DMS 273 treated with DMSO at 0.1 percent for 48 hours (cell line): ENCODE measurements at places on chromosomes 5 and 9.

GRCh38 chr9:76620996-76621395, 143.2 kb upstream of the PCA3 start:
- DNase-seq, result no peak

DNA sequence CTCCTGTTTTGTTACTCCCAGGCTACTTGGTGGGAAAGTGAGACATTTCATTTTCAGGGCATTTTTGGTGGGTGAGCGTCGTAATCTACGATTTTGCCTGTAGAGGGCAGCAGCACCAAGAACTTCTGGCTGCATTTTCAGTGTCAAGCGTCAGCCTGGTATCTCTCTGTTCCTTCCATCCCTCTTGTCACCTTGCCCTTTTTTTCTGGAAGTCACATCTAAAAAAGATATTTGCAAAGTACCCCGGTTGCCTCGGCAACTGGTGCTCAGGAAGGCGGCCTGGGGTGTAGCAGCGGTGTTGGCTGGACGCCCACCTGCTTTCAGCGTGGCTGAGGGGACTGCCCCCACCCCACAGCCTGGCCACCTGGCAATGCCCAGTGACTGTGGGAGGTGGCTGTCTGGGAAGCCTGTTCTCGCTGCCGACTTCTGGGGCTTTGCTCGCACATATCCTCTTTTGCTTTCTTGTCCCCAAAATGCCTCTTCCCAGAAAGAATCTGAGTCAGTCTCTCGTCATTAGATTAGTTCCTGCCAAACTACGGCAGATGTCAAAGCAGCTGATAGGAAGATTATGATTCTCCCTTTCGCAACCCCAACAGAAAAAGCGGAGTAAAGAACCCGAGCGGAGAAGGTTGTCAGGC, 84.5 kb downstream of the ACER2 start:
- DNase-seq, result peak; percentile 32

- no peak for DNase-seq
Measured at GRCh38 chr5:2335125-2335732, 416.2 kb downstream of the IRX2 start.

DNA sequence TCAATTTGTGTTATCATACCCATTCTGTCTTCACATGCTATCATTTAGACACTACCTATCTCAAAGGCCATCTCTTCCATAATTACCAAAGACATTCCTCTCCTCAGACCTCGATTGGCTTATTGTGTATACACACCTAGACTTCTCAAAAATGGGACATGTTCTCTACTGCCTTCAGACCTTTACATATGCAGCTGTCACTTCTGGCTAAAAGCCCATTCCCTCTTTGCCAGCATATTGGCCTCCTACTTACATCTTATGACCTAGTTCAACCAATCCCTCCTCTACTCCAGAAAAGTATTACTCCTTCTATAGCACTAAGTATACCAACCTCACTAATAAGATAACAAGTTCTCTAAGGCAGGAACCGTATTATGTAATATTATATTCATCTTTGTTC, 84.4 kb downstream of the RAPGEF6 start:
- peak; percentile 60 for DNase-seq

DNA sequence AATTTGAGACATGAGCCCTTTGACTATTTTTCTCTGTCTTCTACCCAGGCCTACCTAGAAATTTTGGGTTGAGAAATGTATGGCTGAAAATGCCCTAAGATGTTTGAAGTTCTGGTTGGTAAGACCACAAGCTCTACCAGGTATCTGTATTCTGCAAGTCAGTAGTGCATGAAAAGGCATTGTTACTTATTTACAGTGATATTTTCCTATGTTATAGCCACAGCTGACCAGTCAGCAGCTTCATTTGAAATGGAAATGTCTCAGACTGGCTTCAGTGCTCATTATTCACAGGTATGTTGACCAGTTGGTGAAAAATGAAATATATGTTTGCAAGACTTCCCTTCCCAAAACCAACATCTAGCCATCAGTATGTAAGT, 91.9 kb upstream of the ITGA2 start:
- no peak for DNase-seq
